ENCODE measurements at places on chromosomes 6 and 20. TPM values are rescaled to one million over a fixed set of nuclear protein-coding genes. Genes with fewer than 3 reads are reported as not detected.

Gene C20orf204
- total RNA-seq, result 4.0 TPM

Gene AK9
- total RNA-seq, result 2.7 TPM

Gene DEFB132
- total RNA-seq, result not detected

Gene SLC17A9
- 10.2 TPM for total RNA-seq

Gene RIOK1
- total RNA-seq, result 17.7 TPM

Gene CAGE1
- 0.21 TPM for total RNA-seq

Gene GSTA1
- total RNA-seq, result 1.1 TPM

Gene RIPOR2
- 9.3 TPM for total RNA-seq

Gene PLCB4
- 15.3 TPM for total RNA-seq

- H3K4me1 ChIP-seq, result peaks cover 5% of the 10 kb centered on the region
- no peak for DNase-seq
- no peaks in the 10 kb centered on the region for H3K36me3 ChIP-seq
- H3K27ac ChIP-seq, result no peak overlapping the region
Observed at GRCh38 chr20:53672484-53673129, 79.0 kb upstream of the ZNF217 start.

DNA sequence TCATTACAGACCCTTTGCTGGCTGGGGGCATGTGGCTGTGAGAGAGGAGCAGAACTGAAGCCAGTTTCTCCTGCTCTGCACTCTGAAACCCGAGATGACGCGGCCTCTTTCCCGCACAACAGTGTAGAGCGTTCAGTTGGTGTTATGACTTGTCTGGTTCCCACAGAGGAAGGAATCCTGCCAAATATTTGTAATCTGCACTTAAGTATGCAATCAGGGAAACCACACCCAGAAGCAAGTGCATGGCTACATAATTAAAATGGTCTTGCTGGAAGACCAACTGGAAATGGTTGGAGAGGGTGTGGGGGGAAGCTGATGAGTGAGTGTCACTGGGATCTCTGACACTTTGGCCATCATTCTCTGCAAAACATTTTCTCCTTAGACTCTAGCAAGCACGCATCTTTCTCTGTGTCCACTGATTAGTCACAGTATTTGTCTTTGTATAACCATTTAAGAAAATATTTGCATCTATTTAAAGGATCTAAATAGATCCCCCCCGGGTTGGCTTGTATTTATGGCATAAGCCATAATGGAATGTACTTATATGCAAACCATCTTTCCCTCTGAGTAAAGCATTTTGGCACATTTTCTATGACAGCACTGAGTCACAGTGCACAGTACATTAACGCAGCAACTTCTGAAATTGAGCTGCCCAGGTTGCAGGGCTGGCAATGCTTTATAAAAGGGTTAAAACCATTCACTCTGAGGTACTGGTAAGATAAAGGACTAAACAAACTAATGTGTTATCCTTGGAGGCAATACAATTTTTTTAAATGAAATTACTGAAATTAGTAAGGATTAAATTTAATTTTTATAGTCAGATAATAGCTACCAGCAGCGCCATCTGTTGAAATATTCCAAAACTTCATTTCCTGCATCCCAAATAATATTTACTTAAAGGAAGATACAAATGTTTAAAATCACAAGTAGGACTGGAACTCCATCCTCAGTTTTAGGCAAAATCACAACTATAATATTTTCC is 76.7 kb downstream of the FOXC1 start:
- no peak overlapping the region for H3K4me3 ChIP-seq
- DNase-seq, result no peak
- H3K36me3 ChIP-seq, result no peaks in the 10 kb centered on the region
- no peaks in the 10 kb centered on the region for H3K27me3 ChIP-seq
- no peaks in the 10 kb centered on the region for H3K4me1 ChIP-seq
- H3K27ac ChIP-seq, result no peak overlapping the region

- H3K4me3 ChIP-seq, result no peak overlapping the region
- H3K27ac ChIP-seq, result peak overlapping the region; percentile 93
- H3K36me3 ChIP-seq, result peaks cover 51% of the 10 kb centered on the region
- no peaks in the 10 kb centered on the region for H3K27me3 ChIP-seq
- peaks cover 3% of the 10 kb centered on the region for H3K4me1 ChIP-seq
Observed at GRCh38 chr20:37244572-37244957, 17.0 kb downstream of the GHRH start.

DNA sequence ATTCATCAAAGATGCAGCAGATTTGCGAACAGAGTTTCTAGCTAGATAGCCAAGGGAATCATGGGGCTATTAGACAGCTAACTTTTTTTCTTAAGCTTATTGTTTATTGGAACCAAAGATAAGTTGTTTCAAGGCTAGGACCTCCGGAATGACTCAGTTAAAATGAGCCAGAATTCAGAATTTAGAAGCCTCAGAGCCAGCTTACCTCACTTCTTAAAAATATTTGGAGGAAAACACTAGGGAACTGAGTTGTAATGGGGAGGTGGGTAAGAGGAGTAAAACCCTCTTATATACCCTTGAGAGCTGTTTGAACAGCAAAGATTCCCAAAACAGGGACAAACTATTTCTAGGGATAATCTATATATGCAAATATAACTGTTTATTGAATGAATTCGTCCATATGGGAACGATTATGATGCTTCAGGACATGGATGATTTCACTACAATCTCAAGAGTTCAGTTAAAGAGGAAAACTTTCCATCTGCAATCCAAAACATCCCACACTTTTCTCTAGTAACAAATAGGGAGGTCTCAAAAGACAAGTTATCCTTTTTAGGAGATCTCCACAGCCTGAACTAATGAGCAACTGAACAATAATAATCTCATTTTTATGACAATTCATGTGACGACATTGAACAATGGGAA is 12.6 kb upstream of the CARMIL1 start:
- no peak for DNase-seq
- no peak overlapping the region for H3K4me3 ChIP-seq
- no peaks in the 10 kb centered on the region for H3K36me3 ChIP-seq
- no peak overlapping the region for H3K27ac ChIP-seq

- H3K27me3 ChIP-seq, result no peaks in the 10 kb centered on the region
- no peak overlapping the region for H3K27ac ChIP-seq
Observed at GRCh38 chr6:99933129-99933528, 60.9 kb downstream of the MCHR2 start.

- no peak overlapping the region for H3K4me3 ChIP-seq
- no peaks in the 10 kb centered on the region for H3K27me3 ChIP-seq
- DNase-seq, result no peak
- H3K27ac ChIP-seq, result no peak overlapping the region
- peaks cover 71% of the 10 kb centered on the region for H3K36me3 ChIP-seq
- peaks cover 7% of the 10 kb centered on the region for H3K4me1 ChIP-seq
Observed at GRCh38 chr6:157885876-157886275, 62.8 kb downstream of the SNX9 start.

GRCh38 chr6:33279971-33280511 is 3.1 kb downstream of the B3GALT4 start:
- no peak overlapping the region for H3K4me3 ChIP-seq
- peak; percentile 91 for DNase-seq
- peaks cover 59% of the 10 kb centered on the region for H3K36me3 ChIP-seq
- H3K27ac ChIP-seq, result no peak overlapping the region
- H3K4me1 ChIP-seq, result no peaks in the 10 kb centered on the region

DNA sequence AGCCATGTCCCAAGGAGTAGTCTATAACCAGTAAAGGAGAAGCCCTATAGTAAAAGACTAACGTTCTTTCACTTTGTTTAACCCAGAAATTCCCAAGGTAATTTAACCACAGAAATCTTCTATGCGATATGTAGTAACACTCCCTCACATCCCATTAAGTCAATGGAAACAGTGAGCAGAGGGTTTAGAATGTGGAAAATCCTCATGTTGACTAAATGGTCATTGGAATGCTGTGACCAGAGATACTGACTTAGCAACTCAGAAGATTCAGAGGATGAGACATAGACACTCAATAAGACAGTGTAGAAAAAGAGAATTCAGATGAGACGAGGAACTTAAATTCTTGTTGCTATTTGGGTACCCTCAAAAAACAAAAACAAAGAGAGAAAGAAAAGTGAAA is 562.2 kb upstream of the NOX3 start:
- DNase-seq, result no peak
- H3K36me3 ChIP-seq, result no peaks in the 10 kb centered on the region
- no peaks in the 10 kb centered on the region for H3K4me1 ChIP-seq
- H3K27ac ChIP-seq, result no peak overlapping the region

DNA sequence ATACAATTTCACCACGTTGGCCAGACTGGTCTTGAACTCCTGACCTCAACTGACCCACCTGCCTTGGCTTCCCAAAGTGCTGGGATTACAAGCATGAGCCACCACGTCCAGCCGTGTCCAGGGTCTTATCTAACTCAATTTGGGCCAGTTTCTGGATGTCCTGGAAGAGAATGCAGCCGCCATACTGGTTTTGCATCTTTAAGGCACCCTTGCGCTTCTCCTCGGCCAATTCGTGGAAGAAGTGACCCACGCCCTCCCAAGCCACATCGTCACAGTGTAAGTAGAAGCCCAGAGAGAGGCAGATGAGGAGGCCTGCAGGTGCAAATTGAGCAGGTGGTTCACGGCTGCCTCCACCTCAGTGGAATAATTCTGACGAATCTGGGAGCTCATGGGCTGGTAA is 3.7 kb upstream of the ZNF335 start:
- no peaks in the 10 kb centered on the region for H3K36me3 ChIP-seq
- no peak overlapping the region for H3K27ac ChIP-seq
- no peaks in the 10 kb centered on the region for H3K27me3 ChIP-seq
- no peak overlapping the region for H3K4me3 ChIP-seq
- DNase-seq, result peak; percentile 18
- H3K4me1 ChIP-seq, result no peaks in the 10 kb centered on the region

GRCh38 chr6:69594405-69594804 is 202.4 kb downstream of the LMBRD1 start:
- H3K27ac ChIP-seq, result no peak overlapping the region
- no peak for DNase-seq
- no peaks in the 10 kb centered on the region for H3K36me3 ChIP-seq
- no peaks in the 10 kb centered on the region for H3K4me1 ChIP-seq

DNA sequence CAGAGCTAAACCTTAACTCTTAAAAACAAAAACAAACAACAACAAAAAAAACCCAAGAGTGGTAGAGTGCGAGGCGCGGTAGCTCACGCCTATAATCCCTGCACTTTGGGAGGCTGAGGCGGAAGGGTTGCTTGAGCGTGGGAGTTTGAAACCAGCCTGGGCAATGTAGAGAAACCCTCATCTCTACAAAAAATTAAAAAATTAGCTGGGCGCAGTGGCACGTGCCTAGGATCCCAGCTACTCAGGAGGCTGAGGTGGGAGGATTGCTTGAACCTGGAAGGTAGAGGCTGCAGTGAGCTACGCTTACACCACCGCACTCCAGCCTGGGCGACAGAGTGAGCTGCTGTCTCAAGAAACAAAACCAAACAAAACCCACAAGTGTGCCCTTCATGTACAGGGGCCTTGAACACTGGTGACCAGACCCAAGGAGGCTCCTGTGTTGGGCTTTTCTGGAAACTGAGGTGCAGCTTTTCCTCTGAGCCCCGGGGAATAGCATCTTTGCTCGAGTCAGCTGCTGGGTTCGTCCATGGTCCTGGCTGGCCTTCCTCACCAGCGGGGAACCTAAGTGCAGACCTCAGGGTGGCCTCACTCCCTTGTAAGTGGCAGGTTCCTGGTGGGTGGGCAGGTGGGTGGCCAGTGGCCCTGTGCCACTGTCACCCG is 39.9 kb downstream of the PYGB start:
- H3K27me3 ChIP-seq, result no peaks in the 10 kb centered on the region
- H3K36me3 ChIP-seq, result peaks cover 48% of the 10 kb centered on the region
- no peak overlapping the region for H3K4me3 ChIP-seq
- no peak overlapping the region for H3K27ac ChIP-seq
- no peaks in the 10 kb centered on the region for H3K4me1 ChIP-seq

DNA sequence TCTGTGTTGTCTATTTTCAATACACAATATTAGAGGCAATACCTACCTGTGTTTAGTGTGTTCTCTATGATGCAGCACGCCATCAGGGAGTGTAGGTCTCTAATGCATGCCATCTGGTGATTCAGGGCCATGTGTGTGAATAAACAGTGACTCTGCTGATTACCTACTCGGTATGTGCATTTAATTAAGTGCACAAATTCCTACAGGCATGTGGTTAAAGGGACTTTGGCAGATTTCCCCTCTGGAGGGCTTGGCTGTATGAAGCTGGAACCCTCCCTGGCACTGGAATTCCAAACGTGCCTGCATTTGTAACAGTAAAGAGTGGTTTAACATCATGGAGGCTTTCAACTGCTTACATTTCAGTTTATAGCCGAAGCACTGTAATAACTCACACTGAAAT is 401.5 kb upstream of the SASH1 start:
- no peak for DNase-seq
- H3K4me1 ChIP-seq, result peaks cover 6% of the 10 kb centered on the region
- H3K27ac ChIP-seq, result no peak overlapping the region
- H3K36me3 ChIP-seq, result no peaks in the 10 kb centered on the region
- H3K27me3 ChIP-seq, result no peaks in the 10 kb centered on the region

DNA sequence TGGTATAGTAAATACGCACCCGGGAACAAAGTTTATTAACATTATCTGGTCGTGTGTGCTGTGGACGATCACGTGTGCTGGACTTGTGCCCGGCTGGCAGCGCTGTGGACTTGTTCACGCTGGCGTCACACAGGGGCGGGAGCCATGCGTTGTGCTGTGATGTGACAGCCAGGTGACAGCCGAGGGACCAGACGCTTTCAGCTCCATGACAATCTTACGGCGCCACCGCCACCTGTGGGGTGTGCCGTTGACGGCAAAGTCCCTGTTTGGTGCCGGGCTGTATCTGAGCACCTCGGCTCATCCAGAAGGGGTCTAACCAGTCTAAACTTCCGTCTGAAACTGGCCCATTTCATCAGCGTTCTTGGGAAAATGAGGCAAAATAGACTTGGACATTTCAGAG is 25.2 kb downstream of the DLL1 start:
- H3K27ac ChIP-seq, result peak overlapping the region; percentile 62
- no peaks in the 10 kb centered on the region for H3K36me3 ChIP-seq
- peaks cover 8% of the 10 kb centered on the region for H3K4me1 ChIP-seq
- H3K4me3 ChIP-seq, result no peak overlapping the region
- no peaks in the 10 kb centered on the region for H3K27me3 ChIP-seq
- no peak for DNase-seq

DNA sequence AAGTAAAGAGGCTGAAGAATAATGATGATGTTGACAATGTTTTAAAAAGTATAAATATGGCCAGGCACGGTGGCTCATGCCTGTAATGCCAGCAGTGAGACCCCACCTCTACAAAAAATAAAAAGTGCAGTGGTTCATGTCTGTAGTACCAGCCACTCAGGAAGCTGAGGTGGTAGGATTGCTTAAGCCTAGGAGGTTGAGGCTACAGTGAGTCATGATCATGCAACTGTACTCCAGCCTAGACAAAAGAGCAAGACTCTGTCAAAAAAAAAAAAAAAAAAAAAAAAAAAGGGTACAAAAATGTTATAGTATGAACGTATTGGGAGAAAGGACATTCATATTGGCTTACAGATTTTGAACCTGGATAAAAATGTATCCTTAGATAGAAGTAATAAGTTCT is 543.1 kb upstream of the IRAK1BP1 start:
- no peak overlapping the region for H3K27ac ChIP-seq
- H3K27me3 ChIP-seq, result no peaks in the 10 kb centered on the region
- DNase-seq, result no peak
- H3K4me3 ChIP-seq, result no peak overlapping the region

DNA sequence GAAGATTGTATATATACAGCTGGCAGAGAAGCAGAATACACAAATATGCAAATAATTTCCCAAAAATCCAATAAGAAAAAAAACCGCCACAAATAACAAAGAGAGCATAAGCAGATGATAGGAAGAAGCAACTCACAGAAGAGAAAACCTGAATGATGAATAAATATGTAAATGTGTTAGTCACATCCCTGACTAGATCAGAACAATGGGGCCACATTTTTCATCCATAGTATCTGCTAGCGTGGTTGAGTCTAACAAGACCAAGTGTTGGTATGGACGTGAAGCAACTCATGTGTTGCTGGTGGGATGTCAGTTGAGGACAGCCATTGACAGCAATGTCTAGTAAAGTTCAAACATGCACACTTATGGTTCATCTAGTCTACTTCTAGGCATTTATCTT is 3.9 kb upstream of the SLC22A3 start:
- no peaks in the 10 kb centered on the region for H3K4me1 ChIP-seq
- no peak for DNase-seq
- peaks cover 37% of the 10 kb centered on the region for H3K27me3 ChIP-seq
- H3K4me3 ChIP-seq, result no peak overlapping the region

All from endodermal cell (in vitro differentiated cells).